ENCODE measurements at places on chromosomes 3 and 15.

GRCh38 chr3:33889394-33890039 lies 91.1 kb downstream of the PDCD6IP start:
- no peak for DNase-seq

DNA sequence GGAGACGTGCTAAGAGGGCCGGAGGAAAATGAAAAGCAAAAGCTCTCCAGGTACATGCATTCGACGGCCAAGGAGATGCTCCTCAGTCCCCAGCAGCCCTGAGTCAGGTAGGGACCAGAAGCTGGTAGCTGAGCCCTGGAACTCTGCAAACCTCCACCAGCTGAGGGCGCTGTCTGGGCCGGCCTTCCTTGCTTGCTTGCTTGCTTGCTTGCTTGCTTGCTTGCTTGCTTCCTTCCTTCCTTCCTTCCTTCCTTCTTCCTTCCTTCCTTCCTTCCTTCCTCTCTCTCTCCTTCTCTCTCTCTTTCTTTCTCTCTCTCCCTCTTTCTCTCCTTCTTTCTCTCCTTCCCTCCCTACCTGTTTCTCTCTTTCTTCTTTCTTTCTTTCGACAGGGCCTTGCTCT lies 94.6 kb upstream of the RASGRF1 start:
- DNase-seq, result peak; percentile 28

- peak; percentile 37 for DNase-seq
Observed at GRCh38 chr15:67185621-67186225, 68.7 kb downstream of the AAGAB start.

DNA sequence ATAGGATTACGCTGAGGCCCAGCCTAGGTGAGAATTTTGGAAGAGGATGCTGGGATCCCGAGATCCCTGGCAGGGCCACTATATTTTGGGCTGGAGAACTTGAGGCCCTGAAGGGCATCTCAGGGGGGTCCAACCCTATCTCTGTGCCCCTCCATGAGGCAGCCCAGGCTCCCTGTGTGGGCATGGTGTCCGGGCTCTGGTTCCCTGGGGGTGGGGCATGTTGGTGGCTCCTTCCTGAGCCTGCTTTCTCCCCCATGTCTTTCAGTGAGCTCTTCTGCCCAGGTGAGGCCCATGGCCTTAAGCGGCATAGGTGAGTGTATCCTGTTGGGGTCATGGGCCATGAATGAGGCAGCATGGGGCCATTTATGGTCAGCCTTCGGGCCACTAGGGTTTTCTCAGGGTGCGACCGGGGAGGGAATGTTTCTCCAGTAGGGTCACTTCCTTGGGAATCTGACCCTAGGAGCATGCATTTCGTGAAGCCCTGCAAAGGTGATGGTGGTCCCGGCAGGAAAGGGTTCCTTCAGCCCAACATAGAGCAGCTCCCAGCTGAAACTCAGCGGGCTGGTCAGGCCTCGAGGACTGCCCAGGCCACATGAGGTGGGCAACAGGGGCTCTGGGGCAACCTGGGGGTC lies 191.3 kb downstream of the UBE3A start:
- DNase-seq, result no peak

DNA sequence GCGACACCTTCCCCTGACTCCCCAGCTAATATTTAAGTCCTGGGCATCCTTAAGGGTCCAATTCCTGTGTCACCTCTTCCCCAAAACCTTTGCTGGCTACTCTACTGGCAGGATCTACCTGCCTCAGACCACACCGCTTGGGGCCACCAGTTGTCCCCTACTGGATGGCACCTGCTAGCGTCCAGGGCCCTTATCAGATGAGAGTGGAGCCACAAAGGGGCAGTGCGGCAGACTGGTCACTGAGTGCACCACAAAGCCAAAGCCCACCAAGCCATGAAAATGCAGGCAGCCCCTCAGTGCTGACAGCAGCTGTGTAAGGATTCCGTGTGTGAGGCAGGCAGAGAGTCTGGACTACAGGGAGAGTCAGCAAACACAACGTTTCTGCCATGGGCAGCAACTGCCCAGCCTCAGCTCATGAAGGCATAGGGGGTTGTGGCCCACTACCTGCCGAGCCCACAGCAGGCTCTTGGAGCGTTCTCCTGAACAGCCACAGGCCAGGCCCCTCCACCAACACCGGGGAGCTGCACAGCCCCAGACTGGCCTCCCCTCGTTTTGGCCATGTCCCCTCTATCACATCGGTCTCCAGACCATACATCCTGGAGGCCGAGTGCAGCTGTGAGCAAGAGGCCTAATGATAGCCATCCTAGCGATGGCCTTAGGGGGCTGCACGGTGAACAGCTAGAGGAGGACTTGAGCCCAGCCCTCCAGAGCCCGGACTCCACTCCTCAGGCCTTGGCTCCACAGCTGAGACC lies 32.3 kb downstream of the ALDH1L1 start:
- DNase-seq, result no peak
